ENCODE measurements at places on chromosomes 11 and 22.

DNA sequence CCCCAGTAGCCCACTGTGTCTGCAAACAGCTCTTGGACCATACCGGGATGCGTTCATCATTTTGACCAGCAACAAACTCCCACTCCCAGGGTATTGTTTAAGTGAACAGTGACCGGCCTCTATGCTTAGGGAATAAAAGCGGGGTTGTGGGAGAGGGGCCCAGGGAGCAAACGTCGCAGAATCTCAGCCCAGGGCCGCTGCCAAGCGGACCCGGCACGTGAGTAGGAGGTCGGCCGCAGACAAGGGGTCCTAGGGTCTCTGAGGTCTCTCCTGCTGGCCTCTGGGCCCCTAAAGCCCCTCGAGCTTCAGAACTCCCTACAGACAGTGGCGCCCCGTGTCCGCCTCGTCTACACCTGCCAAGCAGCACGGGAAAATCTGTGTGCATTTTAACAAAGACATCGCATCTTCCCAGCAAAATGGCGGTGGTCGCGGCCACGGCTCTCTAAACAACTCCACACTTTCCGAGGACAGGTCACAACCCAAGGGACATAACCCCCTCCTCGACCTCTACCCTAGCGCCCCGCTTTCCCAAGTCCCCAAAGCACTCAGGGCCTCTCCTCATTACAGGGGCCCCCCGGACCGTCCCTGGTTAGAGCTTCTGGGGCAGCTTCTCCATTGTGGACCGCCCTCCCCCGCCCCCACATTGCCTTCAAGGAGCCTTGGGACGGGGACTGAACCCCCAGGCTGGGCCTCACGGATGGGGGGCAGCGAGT is 3.9 kb upstream of the GCAT start:
- no peak for DNase-seq

GRCh38 chr11:32426819-32427615 is 8.3 kb downstream of the WT1 start:
- DNase-seq: no peak

DNA sequence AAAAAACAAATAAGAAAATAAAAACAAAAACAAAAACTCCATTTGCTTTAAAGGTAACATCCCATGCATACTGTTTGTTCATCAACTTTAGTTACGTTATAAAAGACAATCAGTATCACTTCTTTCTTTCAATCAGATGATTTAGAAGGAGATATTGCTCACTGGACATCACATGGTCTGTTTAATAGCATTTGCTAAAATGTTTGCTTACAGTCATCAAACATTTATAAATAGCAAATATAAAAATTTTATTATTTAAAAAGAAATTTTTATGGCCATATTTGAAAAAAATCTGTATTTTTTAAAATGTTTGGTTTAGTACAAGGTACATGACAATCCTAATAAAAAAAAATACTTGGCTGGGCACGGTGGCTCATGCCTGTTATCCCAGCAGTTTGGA is 22.6 kb downstream of the MMP26 start:
- no peak for DNase-seq

GRCh38 chr22:20281891-20282290 is 13.8 kb upstream of the RTN4R start:
- no peak for DNase-seq

DNA sequence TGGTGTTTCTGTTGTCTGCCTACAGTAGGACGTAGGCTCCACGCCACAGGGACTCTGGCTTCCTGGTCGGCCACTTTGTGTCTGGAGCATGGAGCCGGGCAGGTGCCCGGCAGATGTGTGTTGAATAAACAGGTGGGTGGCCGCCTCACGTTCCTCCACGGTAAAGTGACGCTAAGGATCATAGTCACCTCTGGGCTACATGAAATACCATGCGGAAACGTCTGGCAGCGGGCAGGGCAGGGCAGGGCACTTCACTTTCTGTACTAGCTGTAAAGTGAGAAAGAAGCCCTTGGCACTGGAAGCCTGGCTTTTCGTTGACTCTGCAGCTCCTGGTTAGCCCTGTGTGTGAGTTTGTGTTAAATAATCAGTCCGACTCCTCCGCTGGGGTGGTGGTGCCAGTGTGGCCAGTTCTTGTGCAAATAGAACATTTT is 52.4 kb downstream of the MCM5 start:
- DNase-seq: no peak

- DNase-seq: no peak
Measured at GRCh38 chr11:134554861-134555260, 142.8 kb upstream of the B3GAT1 start.

DNA sequence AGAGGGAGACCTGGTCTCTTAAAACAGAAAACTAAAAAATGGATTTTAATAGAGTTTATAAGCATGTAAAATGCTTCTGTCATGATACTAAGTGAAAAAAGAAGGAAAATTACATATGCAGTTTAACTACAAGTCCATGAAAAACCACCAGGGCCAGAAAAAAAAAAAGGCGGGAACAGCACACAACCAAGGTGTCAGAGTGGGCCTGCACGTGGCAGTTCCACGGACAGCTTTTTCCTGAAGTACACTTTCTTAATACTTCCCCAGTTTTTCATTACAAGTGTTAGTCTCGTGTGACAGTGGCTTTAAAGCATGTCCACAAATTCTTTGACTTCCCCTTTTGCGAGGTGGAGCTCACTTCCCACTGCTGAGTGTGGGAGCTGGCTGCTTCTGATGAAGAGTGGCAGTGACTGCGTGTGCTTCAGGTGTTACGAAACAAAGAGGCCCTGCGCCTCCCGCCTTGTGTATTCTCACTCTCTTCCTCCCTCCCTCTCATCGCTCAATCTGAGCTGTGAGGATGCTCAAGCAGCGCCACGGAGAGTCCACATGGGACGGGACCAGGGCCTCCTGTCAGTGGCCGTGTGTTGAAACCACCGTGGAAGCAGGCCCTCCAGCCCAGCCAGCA is 16.4 kb downstream of the PPM1F start:
- no peak for DNase-seq

DNA sequence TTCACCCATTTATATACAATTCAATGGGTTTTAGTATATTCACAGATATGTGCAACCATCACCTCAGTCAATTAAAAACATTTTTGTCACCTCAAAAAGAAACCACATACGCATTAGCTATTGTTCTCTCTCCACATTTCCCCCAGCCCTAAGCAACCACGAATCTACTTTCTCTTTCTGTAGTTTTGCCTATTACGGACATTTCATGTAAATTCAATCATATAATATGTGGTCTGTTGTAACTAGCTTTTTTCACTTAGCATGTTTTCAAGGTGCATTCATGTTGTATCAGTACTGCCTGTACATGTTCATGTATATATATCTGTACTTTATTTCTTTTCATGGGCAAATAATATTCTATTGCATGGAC is 104.7 kb upstream of the RRM1 start:
- no peak for DNase-seq

DNA sequence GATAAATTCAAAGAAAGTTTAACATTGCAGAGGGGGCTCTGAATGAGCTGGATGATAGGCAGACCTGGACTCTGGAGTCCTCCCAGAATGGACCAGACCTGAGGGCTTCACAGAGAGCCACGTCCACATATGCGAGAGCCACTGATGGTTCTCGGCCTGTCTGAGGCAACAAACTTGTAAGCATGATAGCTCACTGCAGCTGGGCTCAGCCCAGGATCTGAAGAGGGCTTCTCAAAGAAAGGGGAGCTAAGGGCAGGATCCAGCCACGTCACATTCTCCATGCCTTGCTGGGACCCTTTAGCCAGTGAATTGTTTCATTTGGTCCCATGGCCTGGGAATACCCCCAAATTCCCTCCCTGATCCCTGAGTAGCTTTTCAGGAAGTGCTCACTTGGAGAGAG is 98.9 kb downstream of the ATXN10 start:
- DNase-seq: no peak

DNA sequence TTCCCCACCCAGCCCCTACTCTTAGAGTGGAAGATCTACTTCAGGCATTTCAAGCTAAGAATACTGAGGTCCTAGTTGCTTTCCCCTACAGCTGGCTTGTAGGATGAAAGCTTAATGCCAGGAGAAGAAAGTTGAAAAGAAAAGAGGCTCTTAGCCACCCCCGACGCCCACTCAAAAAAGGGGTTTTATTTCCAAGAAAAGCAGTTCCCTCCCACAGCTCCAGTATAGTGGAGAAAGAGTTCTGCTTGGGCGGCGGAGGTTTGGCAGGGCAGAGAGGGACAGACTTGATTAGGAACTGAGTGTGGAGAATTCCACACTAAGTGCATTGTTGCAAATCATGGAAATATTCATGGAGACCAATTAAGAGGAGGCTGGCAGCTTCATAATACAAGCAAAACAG is 470.9 kb downstream of the ETS1 start:
- no peak for DNase-seq

GRCh38 chr11:110463153-110463552 is 33.4 kb downstream of the FDX1 start:
- DNase-seq: no peak

- DNase-seq: no peak
Measured at GRCh38 chr11:104957280-104957679, 11.1 kb downstream of the CASP4 start.

Measured in esophagus squamous epithelium (tissue), 5 donors.